ENCODE measurements at places on chromosomes 4 and X.

DNA sequence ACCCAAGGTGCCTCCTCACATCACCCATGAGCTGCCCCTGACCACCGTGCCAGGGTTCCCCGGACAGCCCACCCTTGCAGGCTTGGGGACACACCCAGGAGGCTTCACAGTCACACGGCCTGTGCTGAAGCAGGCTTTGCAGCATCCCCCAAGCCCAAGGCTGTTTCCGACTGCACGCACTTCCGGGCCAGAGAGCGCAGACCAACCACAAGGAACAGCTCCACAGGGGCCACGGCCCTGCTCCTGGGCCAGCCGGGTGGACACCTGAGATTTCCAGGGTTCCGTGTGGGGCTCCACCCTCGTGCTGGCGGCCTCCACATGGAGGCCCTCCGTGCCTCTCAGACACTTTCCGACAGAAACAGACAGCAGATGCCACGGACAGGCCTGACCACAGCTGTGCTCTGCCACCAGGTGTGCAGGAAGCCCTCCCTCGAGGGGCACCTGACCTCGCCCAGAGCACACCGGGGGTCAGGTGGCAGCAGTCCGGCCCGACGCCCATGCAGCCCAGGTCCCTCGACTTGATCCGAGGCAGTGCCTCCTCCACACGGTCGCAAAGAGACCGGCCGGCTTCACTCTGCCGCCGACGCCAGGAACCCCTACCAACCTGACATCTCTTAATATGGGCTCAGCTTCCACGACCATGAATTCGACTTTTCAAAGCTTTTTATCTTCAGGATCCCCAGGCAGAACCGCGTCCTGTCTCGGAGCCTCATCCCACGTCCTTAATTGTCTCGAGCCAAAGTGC is 8.0 kb downstream of the CTBP1 start:
- no peak for DNase-seq

DNA sequence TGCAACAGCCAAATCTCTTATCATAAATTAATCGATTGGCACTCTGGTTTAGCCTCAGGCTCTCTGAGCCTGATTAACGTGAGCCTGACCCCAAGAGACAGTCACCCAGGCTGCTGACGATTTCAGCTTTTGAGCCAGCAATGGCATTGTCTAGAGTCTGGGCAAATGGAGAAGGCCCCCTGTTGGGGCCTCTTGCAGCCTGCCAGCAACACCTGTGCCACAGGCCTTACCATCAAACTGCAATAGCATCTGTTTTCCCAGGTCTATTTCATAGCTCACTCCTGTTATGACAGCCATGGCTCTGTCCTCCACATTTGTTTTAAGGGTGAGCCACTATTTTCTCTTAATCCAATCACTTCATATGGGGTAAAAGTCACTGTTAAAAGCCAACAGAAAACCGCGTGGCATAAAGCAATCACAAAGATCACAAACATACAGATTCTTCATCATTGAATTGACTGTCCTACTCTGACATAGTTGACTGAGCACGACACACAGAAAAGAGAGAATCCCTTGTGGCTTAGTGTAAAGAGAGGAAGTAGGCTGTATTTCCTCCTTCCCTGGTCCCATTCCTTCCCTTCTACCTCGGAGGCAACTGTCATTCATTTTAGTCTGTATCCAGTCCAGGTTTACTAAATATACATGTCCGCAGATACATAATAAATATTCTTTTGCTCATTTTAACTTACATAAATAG is 47.8 kb downstream of the SLC9A7 start:
- DNase-seq, result no peak

DNA sequence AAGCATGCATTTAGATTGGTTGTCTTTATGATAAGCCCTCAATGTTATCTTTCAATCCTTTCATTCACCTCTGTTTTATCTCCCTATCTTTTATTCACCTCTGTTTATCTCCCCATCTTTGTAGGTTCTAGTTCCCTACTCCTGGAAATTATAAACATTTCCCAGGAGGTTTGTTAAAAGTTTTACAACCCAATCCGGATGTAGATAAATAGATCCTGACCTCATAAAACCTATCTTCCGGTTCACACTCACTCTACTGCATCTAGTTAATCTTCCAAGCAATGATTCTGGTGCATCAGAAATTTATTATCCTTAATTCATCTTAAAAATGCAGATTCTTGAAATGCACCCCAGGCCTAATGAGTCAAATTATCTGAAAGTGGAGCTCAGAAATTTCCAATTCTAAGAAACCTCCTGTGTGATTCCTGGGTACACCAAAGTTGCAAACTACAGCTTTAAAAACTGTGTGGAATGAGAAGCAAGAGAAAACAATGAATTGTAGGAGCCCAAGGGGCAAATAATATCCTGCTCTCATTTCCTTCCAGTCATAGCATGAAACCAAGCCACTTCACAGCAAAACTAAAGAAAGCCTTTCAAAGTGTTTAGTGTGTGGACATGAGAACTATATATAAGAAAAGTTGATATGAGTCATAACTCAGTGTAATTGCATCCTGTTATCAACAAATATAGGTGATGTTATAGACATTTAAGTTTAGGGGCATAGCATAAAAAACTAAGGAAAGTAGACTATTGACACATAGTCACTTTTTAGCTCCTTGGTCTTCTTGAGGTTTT is 51.1 kb upstream of the UGT8 start:
- DNase-seq, result peak; percentile 42

GRCh38 chr4:14958436-14958835 is 43.8 kb upstream of the CPEB2 start:
- DNase-seq, result no peak

- no peak for DNase-seq
Measured at GRCh38 chrX:37872303-37872655, 24.9 kb upstream of the DYNLT3 start.

GRCh38 chr4:133823177-133823576 is 378.4 kb downstream of the PABPC4L start:
- no peak for DNase-seq

DNA sequence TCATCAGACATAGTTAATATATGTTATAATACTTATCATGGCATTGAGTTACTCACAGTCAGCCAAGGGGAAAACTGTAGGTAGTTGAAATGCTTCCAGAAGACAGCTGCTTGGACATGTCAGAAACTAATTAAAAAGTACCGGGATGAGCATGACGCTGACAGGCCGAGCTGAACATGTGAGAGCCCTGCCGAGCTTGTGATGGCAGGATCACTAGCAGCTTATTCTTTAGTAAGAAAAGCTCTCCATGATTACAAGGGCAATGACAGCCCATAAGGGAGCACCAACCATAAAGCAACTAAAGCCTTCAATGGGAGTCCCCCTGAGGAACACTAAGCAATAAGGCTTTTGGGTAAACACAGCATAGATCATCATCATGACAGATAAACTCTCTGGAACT is 435.6 kb downstream of the TLL1 start:
- no peak for DNase-seq

GRCh38 chrX:147340947-147341346 is 526.4 kb upstream of the CXorf51A start:
- DNase-seq, result no peak

GRCh38 chr4:66921433-66921832 is 623.9 kb downstream of the CENPC start:
- DNase-seq, result no peak

- no peak for DNase-seq
Measured at GRCh38 chr4:2116687-2117400, 57.7 kb downstream of the NAT8L start.

- DNase-seq, result no peak
Measured at GRCh38 chr4:128916832-128917231, 107.3 kb downstream of the JADE1 start.

DNA sequence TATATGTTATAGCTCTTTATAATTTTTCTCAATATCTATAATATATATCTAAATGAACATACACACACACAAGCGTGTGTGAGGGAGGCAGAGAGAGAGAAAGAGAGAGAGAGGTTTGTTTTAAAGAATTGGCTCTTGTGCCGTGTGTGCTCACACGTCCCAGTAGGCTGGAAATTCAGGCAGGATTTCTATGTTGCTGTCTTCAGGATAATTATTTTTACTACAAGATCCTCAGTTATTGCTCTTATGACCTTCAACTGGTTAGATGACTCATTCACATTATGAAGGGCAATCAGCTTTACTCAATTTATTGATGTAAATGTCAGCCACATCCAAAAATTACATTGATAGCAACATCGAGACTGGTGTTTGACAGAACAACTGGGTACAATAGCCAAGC is 1520.7 kb upstream of the PCDH7 start:
- no peak for DNase-seq

DNA sequence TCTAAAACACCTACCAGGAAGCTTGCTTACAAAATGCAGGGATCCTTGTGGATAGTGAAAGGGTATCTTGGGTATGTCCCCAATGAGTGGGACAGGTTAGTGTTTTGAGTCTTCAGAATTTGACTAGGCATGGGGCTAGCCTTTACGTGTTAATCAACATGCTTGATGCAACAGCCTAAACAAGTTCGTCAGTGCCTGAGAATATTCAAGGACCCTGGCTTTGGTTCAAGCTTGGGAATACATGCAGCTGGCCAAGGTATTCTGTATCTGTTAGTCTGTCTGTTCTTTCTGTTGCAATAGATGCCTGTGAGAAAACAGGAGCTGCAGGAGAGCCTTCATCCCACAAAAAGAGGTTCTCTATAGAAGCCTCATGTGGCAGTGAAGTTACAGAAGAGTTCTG is 149.5 kb downstream of the CCNG2 start:
- no peak for DNase-seq

DNA sequence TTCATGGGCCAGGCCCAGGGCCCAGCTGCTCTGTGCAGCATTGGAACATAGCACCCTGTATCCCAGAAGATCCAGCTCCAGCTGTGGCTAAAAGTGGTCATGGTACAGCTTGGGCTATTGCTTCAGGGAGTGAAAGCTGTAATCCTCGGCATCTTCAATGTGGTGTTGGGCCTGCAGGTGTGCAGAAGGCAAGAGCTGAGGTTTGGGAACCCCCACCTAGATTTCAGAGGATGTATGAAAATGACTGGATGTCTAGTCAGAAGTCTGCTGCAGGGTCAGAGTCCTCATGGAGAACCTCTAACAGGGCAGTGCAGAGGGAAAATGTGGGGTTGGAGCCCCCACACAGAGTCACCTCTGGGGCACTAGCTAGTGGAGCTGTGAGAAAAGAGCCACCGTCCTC is 341.7 kb downstream of the PPP3CA start:
- DNase-seq, result no peak

DNA sequence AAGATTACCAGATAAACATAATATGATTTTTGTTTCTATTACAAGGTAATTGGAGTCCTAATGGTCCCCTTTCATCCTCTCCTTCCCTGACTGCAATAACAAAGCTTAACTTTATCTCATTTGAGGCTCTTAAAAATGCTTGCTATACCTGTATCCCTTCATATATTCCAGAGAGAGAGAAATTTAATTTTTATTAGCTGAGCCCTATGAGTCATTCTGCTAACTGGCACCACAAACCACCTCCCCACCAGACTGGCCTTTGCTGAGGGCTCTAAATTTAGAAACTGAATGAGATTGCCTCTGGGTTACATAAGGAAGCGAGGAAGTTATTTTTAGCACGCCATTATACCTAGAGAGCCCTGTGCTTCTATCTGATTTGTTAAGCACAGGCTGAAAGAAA is 27.4 kb downstream of the CBLL2 start:
- DNase-seq, result peak; percentile 15

DNA sequence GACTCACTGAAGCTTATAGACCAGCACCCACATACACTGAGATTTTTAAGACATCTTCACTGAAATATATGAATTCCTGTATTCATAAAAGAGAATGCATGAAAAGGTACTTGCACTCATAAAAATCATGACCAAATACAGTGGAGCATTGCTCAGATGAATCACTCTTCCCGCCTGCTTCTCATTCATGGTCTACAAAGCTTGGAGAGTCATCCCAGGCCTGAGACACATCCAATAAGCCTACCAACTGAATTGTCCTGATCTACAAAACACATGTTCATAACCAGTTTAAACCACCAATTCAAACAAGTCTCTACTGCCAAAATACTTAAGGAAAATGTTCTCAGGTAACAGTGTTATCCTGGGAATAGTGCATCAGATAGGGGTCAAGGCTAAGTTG is 38.1 kb downstream of the PROM1 start:
- DNase-seq, result no peak

- DNase-seq, result no peak
Measured at GRCh38 chrX:17086317-17086716, 139.9 kb downstream of the REPS2 start.

- DNase-seq, result no peak
Measured at GRCh38 chr4:184189966-184190365, 27.7 kb downstream of the ENPP6 start.

DNA sequence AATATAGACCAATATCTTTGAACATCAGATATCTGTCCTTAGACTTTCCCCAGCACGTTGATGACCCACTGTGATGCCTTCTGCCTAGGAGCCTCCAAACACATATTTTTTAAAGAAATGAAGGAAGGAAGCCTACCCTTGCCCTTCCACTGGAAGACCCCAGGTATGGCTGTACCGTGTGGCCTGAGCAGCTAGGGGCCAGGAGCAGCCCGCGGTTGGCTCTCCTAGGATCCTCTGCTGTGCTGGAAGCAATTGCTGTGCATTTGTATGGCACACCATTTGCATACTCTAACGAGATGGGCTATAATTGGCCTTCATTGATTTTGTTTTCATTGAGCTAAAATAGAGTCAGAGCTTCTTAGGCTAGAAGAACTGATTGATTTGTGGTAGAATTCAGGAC is 128.8 kb downstream of the GPAT3 start:
- DNase-seq, result no peak

DNA sequence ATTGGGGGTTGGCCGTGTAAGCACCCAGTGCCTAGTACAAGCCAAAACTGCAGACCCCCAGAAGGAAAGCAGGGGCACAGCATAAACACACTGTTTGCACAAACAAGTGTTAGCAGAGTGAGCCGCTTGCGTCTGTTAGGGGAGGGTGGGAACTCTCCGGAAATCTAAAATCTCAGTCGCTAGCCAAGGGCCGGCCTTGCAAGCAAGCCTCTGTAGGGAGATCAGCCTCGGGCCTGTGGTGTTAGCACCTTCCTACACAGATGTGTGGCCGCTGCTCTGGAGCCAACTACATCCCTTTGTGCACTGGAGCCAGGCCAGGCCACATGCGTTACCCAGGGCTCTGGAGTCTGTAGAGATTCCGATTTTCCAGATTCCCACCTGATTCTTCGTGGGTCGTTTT is 67.1 kb downstream of the GPR143 start:
- DNase-seq, result no peak

GRCh38 chr4:59979061-59979460 is 1221.1 kb upstream of the ADGRL3 start:
- DNase-seq, result no peak

All from foreskin melanocyte (primary cell).